ENCODE measurements at places on chromosomes 13 and 19.

DNA sequence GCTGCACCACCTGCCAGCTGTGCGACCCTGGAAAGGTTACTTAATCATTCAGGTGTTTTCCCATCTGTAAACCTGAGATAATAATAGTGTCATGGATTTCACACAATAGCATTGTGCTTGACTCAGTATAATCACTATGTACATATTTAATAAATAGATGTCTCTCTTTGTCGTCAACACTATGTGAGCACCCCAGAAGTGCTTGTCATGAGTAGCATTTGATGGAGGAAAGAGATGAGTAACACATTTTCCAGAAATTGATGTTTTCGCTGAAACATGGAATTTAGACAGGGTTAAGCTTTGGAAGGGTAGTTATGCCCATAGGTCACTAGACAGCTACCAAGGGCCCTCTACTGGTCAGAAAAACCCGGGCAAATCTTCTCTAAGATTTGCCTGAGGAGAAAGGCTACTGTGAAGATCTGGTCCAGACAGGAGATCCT lies 9.5 kb upstream of the MBNL2 start:
- no peak for DNase-seq

DNA sequence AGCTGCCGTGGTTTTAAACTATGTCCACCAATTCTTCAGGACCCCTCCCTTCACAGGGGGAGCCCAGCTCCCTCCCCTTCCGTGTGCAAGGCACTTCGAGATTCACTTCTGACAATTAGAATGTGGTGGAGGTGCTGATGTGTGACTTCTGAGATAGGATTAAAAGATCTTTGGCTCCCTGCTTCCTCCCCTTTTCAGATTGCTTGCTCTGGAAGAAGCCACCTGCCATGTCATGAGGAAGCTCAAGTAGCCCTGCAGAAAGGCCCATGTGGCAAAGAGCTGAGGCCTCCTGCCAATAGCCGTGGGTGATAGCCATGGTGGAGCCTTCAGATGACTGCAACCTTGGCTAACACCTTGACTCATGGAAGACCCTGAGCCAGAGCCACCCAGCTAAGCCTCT lies 204.9 kb downstream of the COL4A1 start:
- no peak for DNase-seq

DNA sequence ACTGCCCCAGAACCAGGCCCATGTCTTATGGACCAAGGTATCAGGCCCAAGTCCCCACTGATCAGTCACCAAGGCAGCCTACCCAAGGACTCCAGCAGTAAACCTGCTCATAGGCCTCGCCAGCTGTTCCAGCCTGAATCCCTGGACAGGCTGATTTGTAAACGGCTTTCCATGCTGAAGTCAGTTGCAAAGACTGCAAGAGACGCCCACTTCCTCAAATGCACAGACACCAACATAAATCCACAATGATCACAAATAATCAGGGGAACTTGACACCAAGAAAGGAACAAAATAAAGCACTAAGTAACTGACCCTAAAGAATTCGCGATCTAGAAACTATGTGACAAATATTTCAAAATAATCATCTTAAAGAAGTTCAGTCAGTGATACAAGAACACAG lies 75.2 kb downstream of the RXFP2 start:
- DNase-seq = no peak

DNA sequence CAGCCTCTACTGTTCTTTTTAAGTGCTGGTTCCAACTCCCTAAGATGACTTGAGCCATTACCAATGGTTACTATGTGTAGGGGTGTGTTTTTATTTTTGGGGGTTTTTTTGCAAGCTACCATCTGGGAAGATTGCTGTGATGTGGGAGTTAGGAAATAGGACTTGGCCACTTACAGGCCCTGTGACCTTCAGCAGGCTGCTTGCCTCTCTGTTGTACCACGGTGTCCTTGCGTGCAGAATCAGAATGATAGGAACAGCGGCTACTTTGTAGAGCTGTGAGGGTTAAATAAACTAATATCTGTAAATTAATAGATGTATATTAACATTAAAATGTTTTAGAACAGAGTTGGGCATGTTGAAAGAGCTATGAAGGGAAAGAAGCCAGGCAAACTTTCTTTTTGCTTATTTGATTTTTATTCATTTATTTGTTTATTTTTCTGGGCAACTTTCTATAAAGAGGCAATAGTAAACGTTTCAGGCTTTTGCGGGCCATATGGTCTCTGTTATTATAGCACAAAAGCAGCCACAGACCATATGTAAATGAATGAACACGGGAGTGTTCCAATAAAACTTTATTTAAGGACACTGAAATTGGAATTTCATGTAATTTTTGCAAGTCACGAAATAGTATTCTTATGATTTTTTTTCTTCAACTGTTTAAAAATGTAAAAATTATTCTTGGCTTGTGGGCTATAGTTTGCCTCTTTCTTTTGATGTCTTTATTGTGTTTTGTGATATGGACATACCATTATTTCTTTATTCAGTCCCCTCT lies 26.4 kb upstream of the EHD2 start:
- no peak for DNase-seq

Measured in Right ventricle myocardium inferior (tissue), 1 donor.